Activated gamma-delta T cell treated with Interleukin-2 at 50 U/mL for 16 hours (primary cell): ENCODE measurements at places on chromosomes 7 and 10.

GRCh38 chr7:48441848-48442492 is 270.7 kb downstream of the ABCA13 start:
- DNase-seq: no peak

DNA sequence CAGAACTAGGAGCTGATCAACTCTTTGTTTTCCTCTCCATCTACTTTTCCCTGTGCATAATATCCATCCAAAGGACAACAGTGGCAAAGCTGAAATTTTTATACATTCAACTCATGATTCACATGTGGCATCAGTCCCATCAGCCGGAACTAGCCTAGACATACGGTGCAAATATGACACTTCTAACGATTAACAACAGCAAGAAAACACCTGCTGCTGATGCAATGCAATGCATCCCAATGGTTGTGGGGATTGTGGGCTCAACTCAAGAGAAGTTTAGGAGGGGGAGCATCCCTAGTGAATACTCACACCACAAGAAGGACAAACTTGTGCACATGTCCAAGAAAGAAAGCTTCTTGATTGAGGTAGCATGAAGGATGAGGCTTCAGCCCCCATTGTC is 20.5 kb upstream of the STK17A start:
- no peak for DNase-seq

DNA sequence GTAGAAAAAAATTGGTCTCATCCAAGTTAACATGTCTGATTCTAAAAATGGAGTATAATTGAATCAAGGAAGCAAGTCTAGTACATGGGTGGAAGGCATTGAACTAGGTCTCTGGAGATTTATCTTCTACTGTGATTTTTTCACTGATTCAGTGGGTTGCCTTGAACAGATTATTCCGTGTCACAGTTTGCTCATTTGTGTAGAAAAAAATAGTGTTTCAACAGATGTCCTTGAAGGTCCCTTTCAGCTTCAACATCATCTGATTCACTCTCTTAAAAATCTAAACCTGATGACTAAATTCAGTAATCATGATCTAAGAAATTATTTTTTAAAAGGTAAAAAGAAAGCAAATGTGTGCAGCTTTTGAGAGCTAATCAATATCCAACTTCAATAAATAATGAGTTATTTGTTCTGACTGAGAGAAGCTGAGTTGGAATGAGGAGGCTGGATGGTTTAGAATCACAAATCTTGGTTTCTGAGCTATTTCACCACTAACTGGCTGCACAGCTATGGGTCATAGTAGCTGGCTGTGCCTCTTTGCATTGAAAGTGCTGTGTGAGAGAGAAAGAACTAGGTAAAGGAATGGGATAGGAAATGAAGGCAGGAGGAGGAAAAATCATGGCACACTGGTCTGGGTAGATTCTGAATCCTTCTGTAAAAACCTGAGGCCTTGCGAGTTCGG is 221.5 kb upstream of the MDFIC start:
- DNase-seq: no peak

GRCh38 chr7:26620352-26620751 is 244.0 kb downstream of the SKAP2 start:
- DNase-seq: no peak

DNA sequence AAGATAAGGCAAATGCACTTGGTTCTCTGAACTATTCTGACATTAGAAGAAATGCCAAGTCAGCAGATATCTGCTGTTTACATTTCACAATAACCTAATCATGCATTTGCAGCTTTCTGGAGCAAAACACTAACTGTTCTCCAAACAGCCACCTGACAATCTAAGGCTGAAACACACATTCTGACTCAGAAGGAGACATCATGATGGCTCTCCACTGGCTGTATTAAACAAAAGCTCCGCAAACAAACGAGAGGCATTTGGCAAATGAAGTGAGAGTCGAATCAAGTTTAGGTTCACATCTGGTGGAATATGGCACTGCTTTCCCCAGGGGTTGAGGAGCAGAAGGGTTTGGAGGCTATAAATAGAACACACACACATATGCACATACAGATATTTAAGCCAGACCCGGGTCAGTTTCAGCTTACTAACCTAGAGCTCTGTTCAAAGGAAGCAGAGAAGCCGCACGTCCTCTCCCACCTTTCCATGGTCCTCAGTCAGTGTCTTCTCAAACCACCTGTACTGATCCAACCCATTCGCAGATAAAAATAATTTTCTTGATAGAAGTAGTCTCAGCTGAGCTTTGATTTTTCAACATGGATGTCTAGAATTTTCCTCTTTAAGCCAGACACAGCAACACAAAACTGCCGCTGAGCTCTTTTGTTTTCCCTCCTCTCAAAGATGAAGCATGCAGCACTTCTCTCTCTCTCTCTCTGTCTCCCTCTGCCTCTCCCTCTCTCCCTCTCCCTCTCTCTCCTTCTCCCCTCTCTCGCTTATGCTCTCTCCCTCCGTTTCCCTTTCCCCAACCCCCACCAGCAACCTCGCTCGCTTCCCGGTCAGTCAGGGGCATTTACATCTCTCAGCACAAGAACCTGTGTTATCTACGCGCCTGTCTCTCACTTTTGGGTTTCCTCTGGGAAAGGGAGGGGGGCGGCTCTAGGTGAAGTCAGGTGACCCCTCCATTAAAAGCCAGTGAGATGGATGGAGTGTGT is 682.8 kb downstream of the MAGI2 start:
- DNase-seq: no peak

- no peak for DNase-seq
Observed at GRCh38 chr10:47442351-47442750, 41.6 kb downstream of the ANXA8 start.

GRCh38 chr7:89200758-89201157 is 405.2 kb upstream of the TEX47 start:
- DNase-seq: no peak

- DNase-seq: no peak
Observed at GRCh38 chr10:61642150-61642571, 20.6 kb upstream of the CABCOCO1 start.

GRCh38 chr7:15199482-15199881 is 296.9 kb upstream of the DGKB start:
- DNase-seq: no peak

DNA sequence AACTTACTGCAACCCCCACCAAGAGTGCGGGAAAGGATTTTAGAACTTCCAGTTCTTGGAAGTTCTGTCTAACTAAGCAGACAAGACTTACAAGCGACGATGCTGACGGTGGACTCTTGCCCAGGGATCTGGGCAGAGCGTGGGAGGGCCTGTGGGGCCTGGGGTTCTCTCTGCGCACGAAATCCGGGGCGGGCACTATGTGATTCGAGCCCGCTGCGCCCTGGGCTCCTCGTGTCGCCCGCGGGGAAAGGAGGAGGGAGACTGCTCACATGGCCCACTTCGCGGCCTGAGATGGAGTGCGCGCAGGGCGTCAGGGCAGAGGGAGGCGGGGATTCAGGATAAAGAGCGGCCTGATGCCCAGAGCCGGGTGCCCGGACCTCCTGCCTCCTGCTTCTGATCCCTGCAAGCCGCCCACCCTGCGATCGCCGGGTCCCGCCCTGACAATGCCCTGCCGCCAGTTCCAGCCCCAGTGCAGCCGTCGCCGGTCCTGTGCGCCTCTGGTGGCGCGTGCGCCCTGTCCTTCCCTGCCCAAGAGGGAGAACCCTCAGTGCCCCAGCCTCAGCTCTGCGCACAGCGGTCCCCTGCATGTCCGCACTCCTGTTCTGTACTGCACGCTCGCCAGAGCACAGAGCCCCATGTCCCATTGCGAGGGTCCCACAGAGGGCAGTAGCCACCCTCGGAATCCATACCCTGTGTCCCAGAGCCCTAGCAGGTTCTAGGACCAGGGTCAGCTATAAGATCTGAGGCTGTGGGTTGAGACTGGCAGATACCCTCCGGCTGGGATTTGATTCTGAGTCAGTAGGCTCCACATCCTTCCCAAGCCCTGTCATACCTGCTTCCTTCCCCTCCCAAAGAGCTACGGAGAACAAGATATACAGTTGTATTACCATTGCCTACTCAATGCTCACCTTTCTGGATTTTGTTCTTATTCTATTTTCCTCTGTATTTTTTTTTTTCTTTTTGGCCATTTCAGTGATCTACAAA is 99.4 kb upstream of the TMEM106B start:
- peak; percentile 5 for DNase-seq

- DNase-seq: no peak
Observed at GRCh38 chr10:61456095-61456789, 3.1 kb upstream of the TMEM26 start.

- no peak for DNase-seq
Observed at GRCh38 chr10:79377557-79378382, 30.5 kb downstream of the PPIF start.

DNA sequence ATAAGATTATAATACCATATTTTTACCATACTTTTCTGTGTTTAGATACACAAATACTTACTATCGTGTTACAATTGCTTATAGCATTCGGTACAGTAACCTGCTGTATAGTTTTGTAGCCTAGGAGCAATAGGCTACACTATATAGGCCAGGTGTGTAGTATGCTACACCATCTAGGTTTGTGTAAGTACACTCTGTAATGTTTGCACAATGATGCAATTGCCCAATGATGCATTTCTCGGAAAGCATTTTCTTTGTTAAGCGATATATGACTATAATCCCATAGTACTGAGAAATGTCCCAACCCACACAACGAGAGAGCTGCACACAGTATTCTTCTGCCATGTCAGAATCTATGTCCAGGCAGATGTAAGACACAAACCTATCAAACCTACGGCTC is 160.0 kb downstream of the NEBL start:
- DNase-seq: no peak
